ENCODE measurements at places on chromosomes 5 and 9. TPM values are rescaled to one million over a fixed set of nuclear protein-coding genes. Genes with fewer than 3 reads are reported as not detected.

DNA sequence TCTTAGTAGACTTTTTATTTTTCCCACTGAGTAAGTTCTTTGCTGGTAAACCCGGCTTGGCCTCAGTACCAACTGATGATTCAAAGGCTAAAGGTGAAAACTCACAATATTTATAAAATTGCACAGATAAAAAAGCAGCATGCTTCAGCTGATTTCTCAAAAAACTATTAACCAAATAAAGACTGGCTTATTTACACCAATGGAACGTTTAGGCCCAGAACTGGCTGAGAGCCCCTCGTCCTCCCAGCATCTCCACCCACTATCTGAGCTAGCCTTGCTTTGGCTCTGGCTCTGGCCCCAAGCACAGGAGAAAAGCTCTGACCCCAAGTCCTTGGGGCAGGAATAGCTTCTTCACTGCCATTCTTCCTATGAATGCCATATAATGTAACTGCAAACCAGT lies 68.5 kb downstream of the SPTLC1 start:
- no peak for DNase-seq

The GLDC gene
- total RNA-seq: 4.9 TPM

DNA sequence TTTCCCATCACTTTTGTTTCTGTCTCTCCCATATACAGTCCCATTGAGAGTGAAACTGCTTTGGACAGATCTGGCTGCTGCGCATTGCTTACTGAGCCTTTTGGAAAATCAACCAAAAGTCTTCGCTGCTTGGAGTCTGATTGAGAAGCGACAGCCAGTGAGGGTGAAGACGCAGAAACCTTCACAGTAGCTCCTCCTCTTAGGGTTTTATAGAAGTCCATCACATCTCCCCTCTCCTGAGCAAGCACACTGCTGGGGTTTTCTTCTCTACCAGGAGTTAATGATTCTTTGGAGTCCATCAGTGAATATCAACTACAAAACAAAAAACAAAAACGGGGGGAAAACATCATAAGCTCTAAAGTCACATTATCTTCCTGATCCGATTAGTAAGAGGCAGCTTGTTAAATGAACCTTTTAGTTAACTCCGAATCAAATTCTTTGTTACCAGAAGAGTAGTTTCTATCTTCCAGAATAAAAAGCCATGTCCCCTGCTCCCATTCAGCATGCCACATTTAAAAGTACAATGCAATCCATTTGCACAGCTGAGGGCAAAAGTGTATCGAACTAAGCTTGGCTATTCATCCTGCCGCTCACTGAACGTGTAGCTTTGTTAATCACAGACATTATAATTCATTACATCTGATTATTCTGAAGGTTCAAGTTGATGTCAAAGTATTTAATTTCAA lies 2.8 kb downstream of the NR3C1 start:
- DNase-seq: no peak

DNA sequence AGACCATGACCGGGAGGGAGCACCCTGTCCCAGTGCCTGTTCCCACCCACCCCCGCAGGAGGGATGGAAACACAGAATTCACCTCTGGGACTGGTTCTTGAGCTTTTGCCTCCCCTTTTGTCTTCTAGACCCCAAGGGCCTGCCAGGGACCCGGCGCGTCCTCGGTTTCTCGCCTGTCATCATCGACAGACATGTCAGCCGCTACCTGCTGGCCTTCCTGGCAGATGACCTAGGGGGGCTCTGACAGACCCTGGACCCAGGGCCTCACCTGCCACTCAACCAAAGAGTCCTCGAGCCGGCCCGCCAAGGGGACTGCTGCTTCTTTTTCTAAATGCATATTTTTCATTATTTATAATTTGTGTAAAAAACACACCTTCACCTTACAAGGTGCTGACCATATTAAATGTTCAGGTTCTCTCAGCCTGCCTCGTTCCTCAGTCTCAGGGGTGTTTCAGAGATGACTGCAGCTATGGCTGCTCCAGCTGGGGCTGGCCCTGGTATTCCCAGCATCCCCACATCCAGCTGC lies 16.9 kb downstream of the CARD19 start:
- DNase-seq: no peak

DNA sequence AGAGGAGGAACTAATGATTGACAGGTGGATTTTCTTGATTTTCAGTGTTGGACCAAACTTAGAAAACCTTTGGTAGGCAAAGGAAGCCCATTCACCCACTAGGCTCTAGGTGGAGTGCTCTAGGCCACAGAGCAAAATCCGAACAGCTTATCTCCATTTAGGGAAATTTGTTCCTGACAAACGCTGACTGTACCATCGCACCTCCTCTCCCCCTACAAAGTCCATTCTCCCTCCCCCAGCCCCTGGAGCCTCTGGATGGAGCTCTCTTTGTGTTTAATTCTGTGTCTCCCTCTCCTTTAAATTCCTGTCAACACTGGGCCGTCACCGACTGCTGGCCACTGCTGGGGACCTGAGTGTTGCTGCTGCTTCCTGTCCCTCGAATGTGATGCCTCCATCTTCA lies 350.1 kb upstream of the IRX2 start:
- DNase-seq: no peak

GRCh38 chr5:66694036-66694435 lies 97.8 kb downstream of the MAST4 start:
- no peak for DNase-seq

All from HCT116 (cell line).